ENCODE measurements at places on chromosomes 4 and X. TPM values are rescaled to one million over a fixed set of nuclear protein-coding genes. Genes with fewer than 3 reads are reported as not detected.

GRCh38 chrX:8204943-8205342 lies 33.9 kb upstream of the VCX2 start:
- DNase-seq = no peak

- no peak for DNase-seq
These were observed 240.4 kb downstream of the FRMPD4 start for GRCh38 chrX:12378706-12379105.

GPR82 gene
- polyA plus RNA-seq = 0.13 TPM

DNA sequence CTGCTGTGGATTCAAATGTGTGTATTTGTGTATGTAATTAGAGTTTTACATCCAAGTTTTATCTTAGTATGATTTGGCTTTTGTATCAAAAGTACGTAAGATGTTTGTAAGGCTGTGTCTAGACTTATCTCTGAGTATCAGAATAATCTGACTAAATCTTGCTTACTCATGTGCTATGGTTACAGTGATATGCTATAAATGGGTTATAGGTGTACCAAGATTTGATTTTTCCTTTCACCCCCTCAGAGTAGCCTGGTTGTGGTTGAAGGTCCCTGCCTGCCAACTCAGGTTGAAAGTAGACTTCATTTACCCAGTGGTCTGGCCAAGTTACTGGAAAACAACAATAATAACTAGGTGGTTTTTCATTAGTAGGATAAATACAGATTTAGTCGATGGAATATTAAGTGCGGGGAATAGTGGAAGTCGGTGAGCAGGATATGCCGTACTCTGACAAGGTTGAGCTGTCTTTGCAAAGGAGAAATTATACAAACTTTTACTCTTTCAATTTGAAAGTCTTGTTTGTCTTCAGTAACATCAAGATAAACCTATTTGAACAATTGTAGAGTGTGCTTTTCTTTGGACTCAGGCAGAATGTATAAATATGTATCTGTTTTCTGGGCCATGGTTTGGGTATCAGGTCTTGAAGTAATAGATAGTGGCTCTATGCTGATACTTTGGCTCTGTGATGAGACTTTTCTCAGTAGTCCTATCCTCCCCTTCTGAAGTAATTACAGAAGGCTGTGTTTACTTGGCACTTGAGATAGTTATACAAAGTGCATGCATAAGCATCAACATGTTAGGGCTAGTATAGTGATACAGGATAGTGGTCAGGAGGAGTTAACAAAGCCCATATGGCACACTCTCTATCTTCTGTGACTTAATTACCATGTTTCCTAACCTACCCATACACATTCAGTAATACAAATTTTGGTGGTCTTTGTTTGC lies 23.7 kb downstream of the BMP2K start:
- DNase-seq = no peak

DNA sequence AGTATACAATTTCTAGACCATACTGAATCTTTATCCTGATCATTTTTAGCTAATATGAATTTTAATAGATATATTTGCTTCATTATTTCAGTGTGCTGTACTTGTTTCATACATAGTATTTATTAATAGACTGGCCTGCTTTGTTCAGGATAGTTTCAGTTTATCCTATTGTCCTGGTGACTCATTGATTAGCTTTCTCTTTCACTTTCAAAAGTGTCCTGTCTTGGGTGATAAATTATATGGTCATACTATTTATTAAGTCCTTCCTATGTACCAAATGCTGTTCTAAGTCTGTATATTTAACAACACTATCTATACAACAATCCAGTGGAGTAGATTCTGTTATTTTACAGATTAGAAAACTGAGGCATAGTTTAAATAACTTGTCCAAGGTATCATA lies 153.8 kb upstream of the RAPGEF2 start:
- DNase-seq = no peak

GRCh38 chrX:13748486-13748885 lies 13.9 kb downstream of the OFD1 start:
- DNase-seq = no peak

GRCh38 chrX:31112226-31112999 lies 40.6 kb upstream of the FTHL17 start:
- DNase-seq = no peak

PF4V1 gene
- polyA plus RNA-seq = 0.53 TPM

UBA1 gene
- 238 TPM for polyA plus RNA-seq

DNA sequence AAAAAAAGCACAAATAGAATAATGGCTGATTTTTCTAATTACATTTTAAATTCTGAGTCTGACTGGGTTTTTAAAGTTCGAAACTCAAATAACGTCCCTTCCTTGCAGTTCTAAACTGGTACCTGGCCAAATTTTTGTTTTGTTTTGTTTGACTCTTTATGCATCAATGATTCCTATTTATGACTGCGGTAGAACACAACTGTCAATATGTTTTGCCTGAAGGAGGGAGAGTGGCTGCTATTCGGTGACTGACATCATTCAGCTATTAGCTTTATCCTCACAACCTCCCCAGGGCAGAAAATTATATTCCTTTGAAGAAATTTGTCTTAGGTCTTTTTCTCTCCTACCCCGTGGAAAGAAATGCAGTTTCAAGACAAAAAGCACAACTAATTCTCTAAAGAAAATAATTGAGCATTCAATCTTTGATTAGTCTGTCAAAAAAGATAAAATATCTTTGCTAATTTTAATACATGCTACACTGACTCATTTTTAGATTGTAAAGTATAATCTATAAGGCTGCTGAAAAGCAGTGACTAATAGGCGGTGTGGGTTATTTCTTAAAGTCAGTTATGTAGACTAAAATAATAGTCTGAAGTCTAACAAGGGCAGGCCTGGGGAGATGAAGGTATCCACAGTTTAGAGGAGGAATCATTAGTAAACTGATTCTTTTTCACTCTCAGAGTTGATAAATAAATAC lies 61.9 kb downstream of the TMEM150C start:
- DNase-seq = no peak

ENPEP gene
- polyA plus RNA-seq = 160 TPM

DNA sequence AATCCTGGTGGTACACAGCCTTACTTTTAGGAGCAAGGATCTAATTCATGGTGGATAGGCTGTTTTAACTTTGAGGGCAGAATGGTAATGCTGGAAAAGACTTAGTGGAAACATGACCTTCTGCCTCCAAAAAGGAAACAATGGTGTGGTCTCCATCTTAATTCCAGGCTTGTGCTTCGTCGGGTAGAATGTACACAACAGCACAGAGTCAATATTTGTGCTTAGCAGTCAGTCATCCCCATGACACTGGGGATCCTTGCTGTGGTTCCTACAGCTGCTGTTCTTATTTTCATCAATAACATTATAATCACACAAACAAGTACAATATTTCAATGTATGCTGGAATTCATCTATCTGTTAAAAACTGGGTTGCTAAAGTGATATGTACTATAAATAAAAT lies 104.4 kb downstream of the HHIP start:
- no peak for DNase-seq

DNA sequence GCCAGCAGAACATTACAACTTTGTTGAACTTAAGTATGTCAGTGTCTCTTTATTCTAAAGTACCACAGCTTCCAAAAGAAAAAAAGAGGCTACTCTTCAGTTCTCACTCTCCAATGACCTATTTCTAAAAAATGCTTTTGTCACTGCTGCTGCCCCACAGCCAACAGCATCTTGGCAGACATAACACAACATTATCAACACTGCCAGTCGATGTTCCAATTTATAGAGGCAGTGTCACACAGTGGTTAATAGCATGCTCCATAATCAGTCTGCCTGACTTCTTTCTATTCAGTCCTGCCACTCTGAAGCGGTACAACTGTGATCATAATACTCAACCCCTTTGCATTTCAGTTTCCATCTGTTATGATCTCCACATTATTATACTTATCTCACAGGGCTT lies 69.2 kb downstream of the PLS3 start:
- DNase-seq = no peak

DNA sequence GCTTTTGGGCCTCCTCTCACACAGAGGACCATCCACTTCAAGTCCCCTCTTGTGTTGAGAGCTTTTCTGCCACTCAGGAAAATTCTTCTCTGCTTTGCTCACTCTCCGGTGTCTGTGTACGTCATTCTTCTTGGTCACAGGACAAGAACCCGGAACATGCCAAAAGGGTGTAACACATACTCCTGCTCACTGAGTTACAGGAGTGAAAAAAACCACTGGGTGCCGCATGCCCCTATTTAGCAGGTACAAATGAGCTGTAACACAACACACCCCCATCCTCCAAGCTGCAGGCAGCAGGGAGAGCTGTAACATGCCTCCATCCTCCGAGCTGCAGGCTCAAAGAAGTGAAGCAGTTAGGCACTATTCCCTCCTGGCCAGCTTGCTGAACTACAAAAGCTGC lies 13.0 kb upstream of the CXCL2 start:
- DNase-seq = no peak

DNA sequence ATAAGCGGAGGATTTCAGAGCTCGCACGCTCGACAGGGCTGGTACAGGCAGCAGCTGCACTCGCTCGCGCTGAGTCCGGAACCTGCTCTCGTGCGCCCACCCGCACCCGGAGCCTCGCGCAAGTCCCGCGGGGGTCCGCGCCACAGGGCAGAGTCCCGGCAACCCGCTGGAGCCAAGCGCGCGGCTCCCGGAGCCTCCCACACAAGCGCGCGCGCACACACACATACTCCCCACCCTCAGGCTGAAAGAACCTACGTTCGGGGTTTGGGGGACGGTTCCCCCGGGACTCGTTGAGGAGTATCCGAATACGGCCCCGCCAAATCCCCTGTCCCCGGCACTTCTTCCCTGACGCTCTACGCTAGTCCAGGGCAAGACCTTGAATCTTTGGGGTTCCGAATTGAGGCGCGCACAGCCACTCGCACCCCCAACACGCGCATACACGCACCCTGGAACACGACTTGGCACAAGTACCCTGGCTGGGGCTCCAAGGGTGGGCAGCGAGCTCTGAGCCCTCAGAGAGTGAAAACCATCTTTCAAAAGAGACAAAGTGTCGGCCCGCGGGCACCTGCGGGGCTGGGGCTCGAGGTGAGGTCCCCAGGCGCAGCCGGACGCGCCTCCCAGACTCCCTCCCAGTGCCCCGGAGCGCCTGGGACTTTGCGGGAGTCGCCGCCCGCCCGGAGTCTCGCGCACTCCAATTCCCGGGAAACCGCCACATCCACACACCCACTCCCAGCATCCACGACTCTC lies 952 bp downstream of the ANOS1 start:
- no peak for DNase-seq

DNA sequence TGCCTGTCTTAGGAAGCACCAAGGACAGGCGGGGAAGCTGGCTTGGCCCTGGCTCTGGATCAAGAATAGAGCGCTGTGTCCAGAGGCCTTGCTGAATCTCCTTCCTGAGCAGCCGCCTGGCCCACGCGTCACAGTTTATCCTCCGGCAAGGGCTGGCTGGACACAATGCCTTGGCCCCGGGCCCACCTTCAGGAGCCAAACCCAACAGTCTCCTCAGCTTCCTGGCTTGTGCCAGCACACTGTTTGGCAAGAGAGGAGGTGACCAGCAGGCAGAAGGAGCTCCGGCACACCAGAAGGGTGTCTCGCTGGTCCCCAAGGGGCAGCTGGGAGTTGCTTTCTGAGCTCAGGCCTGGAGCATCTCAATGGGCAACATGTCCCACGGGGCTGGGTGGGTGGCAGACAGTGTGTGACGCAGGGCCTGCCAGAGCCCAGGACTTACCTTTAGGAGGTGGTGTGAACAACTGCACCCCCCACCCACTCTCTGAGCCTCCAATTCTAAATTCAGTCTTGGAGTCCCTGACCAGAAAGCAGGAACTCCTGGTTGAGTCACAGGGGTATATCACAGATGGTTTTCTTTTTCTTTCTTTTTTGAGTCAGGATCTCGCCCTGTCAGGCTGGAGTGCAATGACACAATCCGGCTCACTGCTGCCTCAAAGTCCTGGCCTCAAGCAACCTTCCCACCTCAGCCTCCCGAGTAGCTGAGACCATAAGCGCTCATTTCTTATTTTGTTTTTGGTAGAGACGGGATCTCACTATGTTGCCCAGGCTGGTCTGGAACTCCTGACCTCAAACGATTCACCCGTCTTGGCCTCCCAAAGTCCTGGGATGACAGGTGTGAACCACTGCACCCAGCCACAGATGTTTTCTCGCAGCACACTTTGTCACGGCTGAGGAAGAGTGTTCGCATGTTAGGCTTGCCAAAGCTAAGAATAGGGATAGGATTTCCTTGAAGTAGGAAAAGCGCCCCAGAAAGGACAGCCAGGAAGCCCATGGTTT lies 361.2 kb downstream of the BCOR start:
- no peak for DNase-seq

DNA sequence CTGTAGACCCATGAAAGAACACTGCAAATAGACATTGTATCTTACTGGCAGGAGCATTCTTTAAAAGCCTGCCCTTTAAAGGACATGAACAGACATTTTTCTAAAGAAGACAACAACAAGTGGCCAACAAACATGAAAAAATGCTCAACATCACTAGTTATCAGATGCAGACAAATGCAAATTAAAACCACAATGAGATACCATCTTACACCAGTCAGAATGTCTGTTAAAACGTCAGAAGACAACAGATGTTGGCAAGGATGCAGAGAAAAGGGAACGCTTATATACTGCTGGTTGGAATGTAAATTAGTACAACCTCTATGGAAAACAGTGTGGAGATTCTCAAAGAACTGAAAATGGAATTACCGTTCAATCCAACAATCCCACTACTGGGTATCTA lies 77.2 kb downstream of the ATP10D start:
- DNase-seq = no peak

SH2D1A gene
- 0.10 TPM for polyA plus RNA-seq

FGFBP2 gene
- polyA plus RNA-seq = not detected

TMPRSS11D gene
- polyA plus RNA-seq = not detected

- no peak for DNase-seq
These were observed 63.8 kb downstream of the TBC1D19 start for GRCh38 chr4:26647523-26648224.

DUSP21 gene
- not detected for polyA plus RNA-seq

SLITRK2 gene
- polyA plus RNA-seq = 1.5 TPM

ASB12 gene
- polyA plus RNA-seq = 0.52 TPM

DNA sequence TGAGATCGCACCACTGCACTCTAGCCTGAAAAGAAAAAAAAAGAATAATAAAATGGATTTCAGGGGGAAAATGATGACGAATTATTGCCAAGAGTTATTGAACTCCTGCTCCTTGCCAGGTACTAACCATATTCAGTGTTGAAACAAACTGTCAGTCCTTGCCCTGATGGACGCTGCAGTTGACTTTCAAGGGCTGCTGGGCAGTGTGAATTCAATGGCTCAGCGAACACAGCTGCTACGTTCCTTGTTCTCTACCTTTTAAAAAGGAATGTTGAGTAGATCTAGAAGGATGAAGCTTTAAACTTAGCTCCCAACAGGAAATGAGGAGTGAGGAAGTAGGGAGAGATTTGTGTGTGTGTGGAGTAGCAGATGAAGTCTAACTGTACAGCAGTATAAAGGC lies 2.7 kb downstream of the LIMCH1 start:
- no peak for DNase-seq

F8A1 gene
- 23.4 TPM for polyA plus RNA-seq

F9 gene
- not detected for polyA plus RNA-seq

DNA sequence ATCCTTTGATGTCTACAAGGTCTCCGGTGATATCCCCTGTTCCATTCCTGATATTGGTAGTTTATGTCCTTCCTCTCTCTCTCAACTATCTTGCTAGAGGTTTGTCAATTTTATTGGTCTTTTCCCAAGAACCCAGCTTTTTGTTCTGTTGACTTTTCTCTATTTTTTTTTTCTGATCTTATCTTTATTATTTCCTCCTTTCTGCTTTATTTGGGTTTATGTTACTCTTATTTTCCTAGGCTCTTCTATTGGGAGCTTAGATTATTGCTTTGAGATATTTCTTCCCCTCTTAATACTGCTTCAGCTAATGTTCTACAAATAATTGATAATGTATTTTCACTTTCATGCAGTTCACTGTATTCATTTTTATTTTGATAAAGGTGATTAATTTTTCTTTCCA lies 44.2 kb downstream of the EIF2S3 start:
- DNase-seq = no peak
